ENCODE measurements at places on chromosomes 4 and X.

GRCh38 chrX:99469439-99469838, 940.6 kb downstream of the PCDH19 start:
- DNase-seq: no peak

- DNase-seq: no peak
These were observed 96.5 kb downstream of the RNF150 start for GRCh38 chr4:141036786-141037185.

DNA sequence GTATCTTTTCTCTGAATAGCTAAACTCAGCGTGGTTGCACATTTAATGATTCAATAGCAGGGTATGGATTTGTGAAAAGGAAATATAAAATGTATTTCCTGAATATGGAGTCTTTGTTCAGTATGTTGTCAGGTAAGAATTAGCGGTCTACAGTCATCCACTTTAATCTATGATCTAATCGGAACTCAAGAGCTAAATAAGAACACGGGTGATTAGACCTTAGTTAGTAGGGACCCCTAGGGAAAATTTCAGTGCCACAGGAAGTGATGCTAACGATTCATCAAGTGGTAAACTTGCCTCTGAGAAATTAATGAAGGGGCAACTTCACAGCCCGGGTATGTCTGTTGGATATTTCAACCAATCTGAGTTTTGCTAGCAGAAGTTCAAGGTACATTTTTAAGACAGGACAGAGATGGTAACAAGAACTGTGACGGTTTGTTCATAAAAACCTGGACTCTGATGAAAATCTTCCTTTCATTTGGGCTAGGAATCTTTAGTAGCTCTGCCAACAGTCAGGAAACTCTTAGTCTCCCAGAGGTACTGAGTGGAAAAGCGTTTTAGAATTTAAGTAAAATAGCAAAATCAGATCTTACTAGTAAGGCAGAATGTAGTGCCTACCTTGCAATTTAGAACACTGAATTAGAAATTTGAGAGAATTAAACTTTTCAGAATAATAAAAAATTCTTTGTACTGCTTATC, 47.1 kb downstream of the PCDH7 start:
- DNase-seq: no peak

- DNase-seq: no peak
These were observed 16.0 kb upstream of the FGF16 start for GRCh38 chrX:77431227-77431626.
